Dermis microvascular lymphatic vessel endothelial cell (primary cell): ENCODE measurements at places on chromosomes 2 and 18. TPM values are rescaled to one million over a fixed set of nuclear protein-coding genes. Genes with fewer than 3 reads are reported as not detected.

Gene CHRND
- total RNA-seq, result not detected in 2 replicates

Gene IL37
- not detected in 2 replicates for total RNA-seq

- DNase-seq, result peak; percentile 37
These were observed 16.7 kb downstream of the LHCGR start for GRCh38 chr2:48738806-48739205.

DNA sequence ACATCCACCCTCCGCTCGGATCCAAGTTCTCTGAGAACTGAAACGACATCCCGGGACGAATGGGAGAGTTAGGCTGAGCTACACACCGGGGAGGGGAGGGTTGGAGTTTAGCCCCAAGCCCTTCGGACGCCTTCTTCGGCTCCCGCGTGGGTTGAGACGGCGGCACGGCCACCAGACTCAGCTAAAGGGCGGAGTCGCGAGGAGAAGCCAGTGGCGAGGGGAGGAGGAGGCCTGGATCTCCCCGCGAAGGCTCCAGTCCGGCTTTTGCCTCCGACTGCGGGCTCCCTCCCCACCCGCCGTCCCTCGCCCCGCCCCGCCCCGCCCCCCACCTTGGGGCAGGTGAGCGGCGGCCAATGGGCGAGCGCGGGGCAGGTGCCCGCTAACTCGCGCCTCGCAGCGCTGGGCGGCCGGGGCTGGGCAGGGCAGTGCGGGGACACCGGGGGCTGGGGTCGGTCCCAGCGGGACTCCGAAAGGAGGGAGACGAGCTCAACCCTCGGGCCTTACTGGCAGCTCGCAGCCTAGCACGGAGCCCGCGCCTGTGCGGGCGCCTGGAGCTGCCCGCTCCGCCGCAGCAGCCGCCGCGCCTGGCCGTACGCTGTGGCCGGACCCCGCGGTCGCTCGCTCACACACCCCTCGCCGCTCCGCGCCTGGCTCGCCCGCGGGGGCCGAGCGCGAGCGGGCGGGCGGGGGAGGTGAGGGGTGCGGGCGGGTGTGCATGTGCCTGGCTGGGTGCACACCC is at the start of gene EMX1:
Gene EMX1, plus strand, starts transcription at position 382 of the 739 bp plus-strand sequence. Its CDS starts 334 bp downstream, at position 716.
- DNase-seq, result no peak

Gene TUBA3E
- not detected in 2 replicates for total RNA-seq

Gene UGT1A4
- not detected in 2 replicates for total RNA-seq

DNA sequence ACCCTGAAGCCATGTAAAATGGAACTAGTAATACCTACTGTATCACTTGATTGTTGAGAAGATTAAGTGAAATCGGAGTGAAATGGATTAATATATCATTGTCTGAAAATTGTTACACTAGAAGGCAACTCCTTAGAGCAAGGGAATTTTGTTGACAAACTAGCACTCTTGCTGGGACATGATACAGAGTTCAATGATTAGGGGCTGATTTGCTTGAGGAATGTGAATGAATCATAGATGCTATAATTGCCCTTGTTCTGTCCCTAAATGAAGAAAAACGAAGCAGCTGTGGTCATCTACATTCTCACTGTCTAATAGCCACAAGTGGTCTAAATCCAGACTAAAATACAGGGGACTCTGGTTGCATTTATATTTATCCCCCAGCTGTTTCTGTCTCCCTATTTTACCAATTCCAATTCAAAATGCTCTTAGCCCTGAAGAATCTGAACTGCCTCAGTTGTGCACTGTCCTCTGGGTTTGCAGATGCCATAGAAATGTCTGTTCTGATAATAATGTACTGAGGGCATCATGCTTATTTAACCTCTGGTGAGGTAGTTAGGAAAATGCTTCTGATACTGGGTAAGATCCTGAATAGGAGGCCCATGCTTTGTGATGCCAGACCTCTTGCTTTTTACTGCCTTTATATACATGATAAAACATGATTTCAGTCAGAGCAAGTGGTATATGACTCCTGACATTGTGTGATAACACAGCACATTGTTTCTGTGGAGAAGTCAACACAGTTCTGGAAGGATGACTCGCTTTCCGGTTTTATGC is 382.1 kb downstream of the NRXN1 start:
- DNase-seq, result no peak

DNA sequence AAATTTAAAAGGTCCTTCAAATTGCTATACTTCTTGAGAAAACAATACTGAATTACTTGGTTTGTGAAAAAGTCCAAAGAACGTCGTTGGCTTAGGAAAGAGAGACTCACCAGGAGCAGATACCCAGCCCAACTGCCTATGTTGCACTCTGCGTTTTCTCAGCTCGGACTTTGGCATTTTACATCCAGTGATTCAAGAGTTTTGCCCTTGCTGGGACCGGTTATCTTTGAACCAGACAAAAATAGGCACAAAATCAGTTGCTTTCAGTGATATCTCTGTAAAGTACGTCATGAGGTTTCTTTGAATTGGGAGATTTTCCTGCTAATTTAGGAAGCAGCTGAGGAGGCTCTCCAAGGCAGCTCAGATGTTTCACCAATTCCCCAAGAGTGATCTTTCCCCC is 29.3 kb downstream of the FHOD3 start:
- DNase-seq, result no peak

- no peak for DNase-seq
These were observed 80.2 kb downstream of the CDH20 start for GRCh38 chr18:61413396-61413795.

Gene NBAS
- total RNA-seq, result 69.8 and 72.6 TPM in 2 replicates

GRCh38 chr18:51623653-51624052 is 426.2 kb upstream of the MEX3C start:
- no peak for DNase-seq

Gene DCC
- total RNA-seq, result not detected in 2 replicates

DNA sequence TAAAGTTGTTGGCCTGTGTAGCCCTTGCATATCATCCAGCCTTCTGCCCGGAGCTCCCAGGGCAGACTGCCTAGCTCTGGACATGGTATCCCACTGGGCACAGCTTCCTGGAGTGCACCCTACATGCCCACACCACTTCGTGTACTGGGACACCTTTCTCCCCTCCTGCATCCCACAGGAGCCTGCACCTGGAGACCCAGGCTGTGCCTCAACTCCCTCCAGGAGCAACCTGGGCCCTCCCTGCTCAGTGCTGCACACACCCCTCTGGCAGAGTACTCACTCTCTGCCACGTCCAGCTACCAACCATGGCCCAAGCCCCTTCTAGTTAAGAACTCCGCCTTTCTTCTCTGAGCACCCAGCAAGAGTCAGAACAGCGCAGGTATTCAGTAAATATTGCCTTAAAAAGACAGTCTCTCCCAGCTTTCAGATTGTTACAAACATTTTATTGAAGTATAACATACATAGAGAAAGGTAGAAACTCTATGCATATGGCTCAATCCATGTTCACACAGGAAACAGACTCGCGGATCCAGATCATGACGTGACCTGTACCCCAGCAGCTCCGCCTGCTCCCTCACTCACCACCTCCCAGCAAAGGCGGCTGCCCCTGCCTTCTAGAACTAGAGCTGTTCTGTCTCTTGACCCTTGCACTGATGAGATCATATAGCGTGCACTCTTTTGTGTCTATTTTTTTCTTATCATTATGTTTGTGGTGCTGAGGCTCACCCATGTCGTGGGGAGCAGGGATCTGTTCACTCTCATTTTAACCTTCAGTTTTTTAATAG is 98.4 kb upstream of the MYCN start:
- no peak for DNase-seq

Gene GCKR
- total RNA-seq, result 0.13 TPM in 1 of 2 replicates, not detected in the other

Gene LAMA1
- 0.13 and 0.25 TPM in 2 replicates for total RNA-seq

Gene TEKT4
- total RNA-seq, result not detected in 2 replicates

Gene LDAH
- total RNA-seq, result 16.4 and 17.3 TPM in 2 replicates

Gene DSC2
- under 0.01 and 0.13 TPM in 2 replicates for total RNA-seq

GRCh38 chr2:169082995-169083394 is 13.6 kb downstream of the DHRS9 start:
- DNase-seq, result no peak

DNA sequence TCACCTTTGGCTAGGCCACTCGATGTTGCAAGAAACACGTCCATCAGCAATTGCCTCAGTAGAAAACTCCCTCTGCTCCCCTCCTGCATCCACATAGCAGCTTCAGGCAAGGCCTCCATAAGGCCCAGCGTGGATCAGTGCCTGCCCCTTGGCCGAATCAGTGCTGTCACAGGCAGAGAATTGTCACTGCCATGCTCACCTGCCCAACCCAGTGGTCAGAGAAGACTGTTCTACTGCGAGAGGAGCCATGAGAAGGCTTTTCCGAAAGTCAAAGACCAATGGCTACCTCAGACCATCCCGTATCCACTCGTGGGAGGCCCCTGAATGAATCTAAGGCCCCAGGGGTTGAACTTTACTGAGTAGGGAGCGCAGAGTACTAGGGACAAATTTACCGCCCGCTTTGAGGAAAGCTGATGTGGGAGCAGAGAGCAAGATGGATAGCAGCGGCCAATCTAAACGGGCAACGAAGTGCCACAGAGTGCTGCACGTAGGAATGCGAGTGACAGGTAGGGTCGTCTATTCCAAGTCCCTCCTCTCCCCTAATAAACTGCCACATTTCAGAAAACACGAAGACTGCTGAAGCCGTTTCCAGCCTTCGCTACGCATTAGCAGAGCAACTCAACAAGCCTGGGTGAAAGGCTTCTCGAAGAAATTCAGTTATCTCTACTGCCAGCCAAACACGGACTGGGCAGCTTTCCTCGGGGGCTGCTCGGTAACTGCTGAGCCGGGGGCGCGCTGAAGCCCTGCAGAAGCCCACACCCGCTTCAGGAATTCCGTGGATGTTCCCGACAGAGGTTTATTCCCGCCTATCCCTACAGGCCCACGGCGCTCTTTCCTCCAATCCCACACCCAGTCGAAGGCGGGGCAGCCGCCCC is 968 bp upstream of the RALBP1 start:
- peak; percentile 91 for DNase-seq

GRCh38 chr2:65320042-65320725 is 92.6 kb downstream of the ACTR2 start:
- DNase-seq, result peak; percentile 15

DNA sequence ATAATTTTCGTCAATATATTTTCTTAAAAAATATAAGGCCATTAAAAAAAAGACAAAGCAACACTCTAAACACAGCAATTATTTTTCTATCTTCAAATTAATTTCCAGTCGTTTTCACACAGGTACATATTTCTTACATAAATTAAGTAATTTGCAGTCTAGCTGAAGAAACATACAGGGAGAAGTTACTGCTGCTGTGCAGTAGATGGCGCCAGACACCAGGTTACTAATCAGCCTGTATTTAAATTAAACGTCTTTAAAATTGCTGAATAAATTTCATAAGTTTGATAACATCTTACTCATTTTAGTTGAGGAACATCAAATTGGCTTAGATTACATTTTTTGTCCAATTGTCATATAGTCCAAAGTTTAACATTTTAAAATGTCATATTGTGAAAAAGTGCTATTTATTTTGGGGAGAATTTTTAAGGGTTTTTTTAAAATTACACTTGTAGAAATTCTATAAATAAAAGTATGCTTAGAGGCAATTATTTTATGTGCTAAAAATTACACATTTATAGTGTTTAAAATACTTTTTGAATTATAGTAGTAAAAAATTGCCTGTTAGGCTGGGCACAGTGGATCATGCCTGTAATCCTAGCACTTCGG is 88.4 kb downstream of the PMAIP1 start:
- DNase-seq, result peak; percentile 65

- no peak for DNase-seq
These were observed 53.5 kb downstream of the LRRFIP1 start for GRCh38 chr2:237680702-237681478.

Gene RFX8
- total RNA-seq, result 0.13 and 0.51 TPM in 2 replicates

DNA sequence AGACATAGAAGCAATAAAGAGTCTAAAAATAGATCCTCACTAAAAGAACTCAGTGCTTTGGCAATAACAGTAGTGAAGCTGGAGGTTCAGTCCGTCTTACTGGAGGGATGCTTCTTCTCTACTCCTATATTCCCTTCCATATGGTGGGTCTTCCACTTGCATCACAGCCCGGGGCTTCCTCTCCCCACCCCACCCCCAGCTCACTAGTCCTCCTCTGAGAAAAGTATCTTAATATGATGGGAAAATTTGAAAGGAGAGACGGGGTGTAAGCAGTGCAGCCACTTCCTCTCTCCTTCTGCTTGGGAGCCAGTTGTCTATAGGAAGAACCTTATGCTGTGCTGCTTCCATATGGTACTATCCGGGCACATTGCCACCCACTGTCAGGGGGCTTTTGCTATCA is 57.2 kb upstream of the SPOPL start:
- no peak for DNase-seq

DNA sequence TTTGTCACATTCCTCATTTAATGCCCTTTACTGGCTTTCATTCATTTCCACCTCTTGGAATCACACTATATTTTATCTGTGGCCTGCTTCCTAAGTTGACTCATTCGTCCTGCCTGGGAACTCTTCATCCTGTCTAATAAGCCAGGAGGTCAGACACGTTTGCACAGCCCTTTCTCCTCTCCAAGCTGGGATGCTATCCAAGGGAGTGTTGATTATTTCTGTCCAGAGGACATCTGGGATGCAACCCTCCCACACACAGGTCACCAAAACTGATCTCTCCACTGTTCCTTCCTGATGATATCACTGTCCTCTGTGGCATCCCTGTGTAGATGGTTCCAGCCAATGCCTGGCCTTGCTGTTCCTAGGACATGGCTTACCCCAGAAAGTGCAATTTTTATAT is 79.8 kb upstream of the NOSTRIN start:
- DNase-seq, result peak; percentile 97
